ENCODE measurements at places on chromosomes 11 and 22.
A peak's percentile ranks its signal among the peaks of the same experiment; 100 is the strongest.

DNA sequence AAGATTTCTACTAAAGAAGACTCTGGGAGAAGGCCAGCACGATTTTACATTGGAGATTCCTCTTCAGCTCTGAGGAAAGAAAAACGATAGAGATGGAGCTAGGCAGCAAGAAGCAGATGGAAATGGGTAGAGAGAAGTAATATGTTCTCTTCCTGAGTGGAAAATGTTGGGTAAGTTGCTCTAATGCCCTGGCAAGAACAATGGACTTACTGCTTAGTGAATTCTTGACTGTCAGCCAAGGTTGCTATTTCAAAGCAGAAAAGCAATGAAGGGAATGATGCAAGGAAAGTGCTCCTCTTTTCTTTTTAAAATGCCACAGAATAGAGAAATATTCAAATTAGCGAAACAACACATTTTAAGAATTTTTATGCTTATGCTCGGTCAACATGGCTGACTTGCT, 38.4 kb upstream of the CWF19L2 start:
- no peak overlapping the region for H3K4me3 ChIP-seq
- H3K27me3 ChIP-seq = no peaks in the 10 kb centered on the region
- H3K27ac ChIP-seq = no peak overlapping the region
- H3K36me3 ChIP-seq = no peaks in the 10 kb centered on the region

DNA sequence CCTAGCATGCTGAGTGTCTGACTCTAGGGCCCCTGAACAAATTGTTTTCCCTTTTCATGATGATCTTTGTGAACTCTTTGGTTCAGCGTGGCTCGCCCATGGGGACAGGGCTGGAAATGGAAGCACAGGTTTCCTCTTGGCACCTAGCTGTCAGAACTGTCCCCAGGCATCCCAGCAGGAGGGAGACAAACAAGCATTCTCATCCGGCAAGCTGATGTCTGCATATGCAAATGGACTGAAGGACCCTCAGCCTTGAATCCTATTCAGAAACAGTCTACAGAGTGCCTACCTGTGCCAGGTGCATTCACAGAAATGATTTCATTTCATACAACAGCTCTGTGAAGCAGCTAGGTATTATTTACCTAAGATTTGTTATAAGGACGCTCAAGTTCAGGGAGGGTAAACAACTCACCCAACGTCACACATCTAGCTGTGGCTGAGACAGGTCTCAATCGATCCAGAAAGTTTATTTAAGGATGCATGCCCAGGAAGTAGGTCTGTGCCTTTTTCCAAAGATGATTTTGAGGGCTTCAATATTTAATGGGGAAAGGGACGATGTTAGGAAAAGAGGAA, 176.4 kb downstream of the KIRREL3 start:
- H3K4me3 ChIP-seq = no peak overlapping the region
- no peak overlapping the region for H3K27ac ChIP-seq
- H3K4me1 ChIP-seq = no peaks in the 10 kb centered on the region
- H3K36me3 ChIP-seq = no peaks in the 10 kb centered on the region

DNA sequence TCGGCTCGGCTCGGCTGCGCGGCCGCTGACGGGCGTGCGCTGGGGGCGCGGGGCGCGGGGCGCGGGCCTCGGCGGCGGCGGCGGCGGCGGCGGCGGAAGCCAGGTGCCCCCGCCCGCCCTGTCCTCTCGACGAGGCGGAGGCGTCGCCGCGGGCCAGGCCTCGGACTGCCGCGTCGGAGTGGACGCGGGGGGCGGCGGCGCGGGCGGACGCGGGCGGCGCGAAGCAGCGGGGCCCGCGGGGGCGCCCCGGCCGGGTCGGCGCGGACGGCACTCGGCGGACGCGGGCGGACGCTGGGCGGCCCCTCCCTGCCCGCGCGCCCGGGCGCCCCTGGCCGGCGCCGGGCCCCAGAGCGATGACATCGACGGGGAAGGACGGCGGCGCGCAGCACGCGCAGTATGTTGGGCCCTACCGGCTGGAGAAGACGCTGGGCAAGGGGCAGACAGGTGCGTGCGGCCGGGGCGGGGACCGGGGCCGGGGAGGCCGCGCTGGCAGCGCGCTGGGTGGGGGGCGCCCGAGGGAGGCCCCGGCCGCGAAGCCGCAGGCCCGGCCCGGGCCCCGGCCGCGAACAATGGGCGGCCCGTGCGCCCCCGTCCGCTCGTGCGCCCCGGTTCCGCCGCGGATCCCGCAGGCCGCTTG, at the start of gene BRSK2:
TSS of gene BRSK2 (plus strand) at position 3 of the 637 bp plus-strand sequence. CDS start at position 354, 351 bp downstream.
- no peaks in the 10 kb centered on the region for H3K36me3 ChIP-seq
- H3K27me3 ChIP-seq = peaks cover 7% of the 10 kb centered on the region
- DNase-seq = no peak
- H3K4me1 ChIP-seq = peaks cover 13% of the 10 kb centered on the region
- peak within 1 kb of the TSS; percentile 54 for H3K4me3 ChIP-seq

DNA sequence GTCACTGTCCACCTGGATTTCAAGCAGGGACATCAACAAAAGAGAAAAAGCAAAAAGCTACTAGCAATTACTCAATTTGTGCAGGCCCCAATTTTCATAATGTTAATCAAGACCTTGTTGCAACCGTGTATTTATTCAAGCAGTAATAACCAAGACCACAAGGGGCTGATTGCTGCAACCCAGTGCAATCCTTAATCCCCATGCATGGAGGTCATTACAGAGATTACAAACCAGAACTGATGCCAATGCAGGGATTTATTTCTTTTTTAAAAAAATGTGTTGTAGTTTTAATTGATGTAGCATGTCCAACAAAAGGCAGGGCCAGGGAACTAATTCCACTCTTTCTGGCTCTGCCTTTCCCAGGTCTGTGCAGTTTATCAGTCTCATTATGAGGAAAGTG, 18.4 kb downstream of the TECTA start:
- H3K4me3 ChIP-seq = no peak overlapping the region
- H3K27me3 ChIP-seq = no peaks in the 10 kb centered on the region
- no peaks in the 10 kb centered on the region for H3K4me1 ChIP-seq
- no peak overlapping the region for H3K27ac ChIP-seq
- DNase-seq = no peak

- H3K27me3 ChIP-seq = no peaks in the 10 kb centered on the region
- DNase-seq = no peak
- no peaks in the 10 kb centered on the region for H3K4me1 ChIP-seq
- H3K27ac ChIP-seq = no peak overlapping the region
These were observed 34.1 kb downstream of the SLC5A1 start for GRCh38 chr22:32077151-32077550.

DNA sequence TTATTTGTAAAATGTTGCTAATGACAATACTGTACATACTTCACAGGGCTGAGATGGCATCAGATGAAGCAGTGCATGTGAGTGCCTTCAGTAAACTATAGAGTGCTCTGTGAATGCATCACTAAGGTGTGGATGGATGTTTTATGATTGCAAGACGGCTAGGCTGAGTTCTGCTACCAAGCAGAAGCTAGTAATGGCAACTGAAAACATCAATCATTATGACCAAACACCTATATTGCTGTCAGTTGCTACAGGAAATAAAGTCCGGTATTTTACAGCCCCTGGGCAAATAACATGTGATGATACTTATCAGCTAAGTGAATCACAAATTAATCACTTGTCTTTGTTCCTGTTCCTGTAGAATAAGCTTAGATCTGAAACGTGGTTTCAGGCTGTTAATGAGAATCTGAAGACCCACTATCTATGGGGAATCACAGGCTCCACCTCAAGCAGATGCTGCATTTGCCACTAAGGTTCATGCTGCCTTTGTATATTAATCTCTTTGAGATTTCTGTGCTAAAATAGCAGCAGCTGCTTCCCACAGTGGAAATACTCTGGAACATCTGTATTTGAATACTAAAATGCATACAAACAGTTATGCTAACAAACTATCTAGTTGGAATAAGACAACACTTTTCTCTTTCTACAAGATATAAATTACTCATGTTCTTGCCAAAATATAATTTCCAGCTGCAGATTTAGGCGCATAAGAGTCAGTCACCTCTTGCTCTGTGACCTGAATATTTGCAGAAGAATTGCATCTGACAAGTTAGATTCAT, 254.0 kb upstream of the PITPNB start:
- DNase-seq = no peak
- no peak overlapping the region for H3K4me3 ChIP-seq
- no peak overlapping the region for H3K27ac ChIP-seq
- no peaks in the 10 kb centered on the region for H3K27me3 ChIP-seq
- H3K4me1 ChIP-seq = no peaks in the 10 kb centered on the region
- H3K36me3 ChIP-seq = no peaks in the 10 kb centered on the region

DNA sequence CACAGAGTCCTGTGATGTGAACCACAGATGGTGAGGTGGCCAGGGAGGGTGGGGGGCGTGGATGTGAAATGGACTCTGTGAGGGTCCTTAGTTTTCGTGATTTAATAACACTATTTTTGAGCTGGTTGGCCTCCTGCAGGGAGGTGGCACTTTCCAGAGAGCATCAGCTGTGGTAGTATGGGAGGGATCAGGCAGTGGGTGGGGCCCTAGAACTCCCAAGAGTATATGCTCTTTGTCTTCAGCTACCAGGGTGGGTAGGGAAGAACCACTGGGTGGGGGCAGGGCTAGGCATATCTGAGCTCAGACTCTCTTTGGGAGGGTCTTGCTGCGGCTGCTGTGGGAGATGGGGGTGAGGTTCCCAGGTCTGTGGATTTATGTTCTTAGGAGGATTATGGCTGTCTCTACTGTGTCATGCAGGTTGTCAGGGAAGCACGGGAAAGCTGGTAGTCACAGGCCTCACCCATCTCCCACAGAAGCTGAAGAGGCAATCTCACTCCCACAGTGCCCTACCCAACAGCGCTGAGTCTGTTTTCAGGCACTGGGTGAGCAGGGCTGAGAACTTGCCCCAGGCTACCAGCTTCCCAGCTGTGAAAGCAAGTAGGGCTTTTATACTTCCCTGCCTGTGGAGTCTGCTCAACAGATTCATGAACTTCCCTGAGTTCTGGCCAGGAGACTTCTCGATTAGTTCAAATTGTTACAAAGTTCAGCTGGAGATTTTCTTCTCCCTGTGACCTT, 47.9 kb upstream of the SNX19 start:
- DNase-seq = no peak
- H3K4me1 ChIP-seq = no peaks in the 10 kb centered on the region
- no peak overlapping the region for H3K27ac ChIP-seq
- no peaks in the 10 kb centered on the region for H3K36me3 ChIP-seq
- no peaks in the 10 kb centered on the region for H3K27me3 ChIP-seq

- H3K4me1 ChIP-seq = no peaks in the 10 kb centered on the region
- no peak for DNase-seq
- H3K27me3 ChIP-seq = no peaks in the 10 kb centered on the region
- H3K27ac ChIP-seq = no peak overlapping the region
- no peak overlapping the region for H3K4me3 ChIP-seq
These were observed 23.5 kb upstream of the YPEL1 start for GRCh38 chr22:21759093-21759492.

All from right atrium auricular region (tissue), 2 donors.